ENCODE measurements at places on chromosomes 1 and 21.

GRCh38 chr1:98860329-98860728 is 144.3 kb downstream of the PLPPR5 start:
- DNase-seq, result no peak

DNA sequence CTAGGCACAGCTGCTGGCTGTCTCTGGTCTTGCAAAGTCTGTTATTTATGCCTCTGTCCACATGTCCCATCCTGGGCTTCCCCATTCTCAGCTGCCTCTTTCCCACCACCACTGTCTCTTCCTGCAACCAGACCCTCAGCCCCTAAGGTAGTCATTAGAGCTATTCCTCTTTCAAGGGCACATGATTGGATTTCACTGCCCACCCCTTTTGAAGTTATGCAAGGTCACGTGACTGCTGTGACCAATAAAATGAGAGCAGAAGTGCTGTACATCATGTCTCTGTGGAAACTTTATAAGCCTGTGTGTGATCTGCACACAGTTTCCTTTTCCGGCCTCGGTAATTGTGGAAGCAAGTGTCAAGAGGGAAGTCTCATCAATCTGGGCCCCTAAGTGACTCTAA is 136.6 kb upstream of the HMGB4 start:
- no peak for DNase-seq

GRCh38 chr1:75812065-75812464 is 15.4 kb downstream of the MSH4 start:
- no peak for DNase-seq

DNA sequence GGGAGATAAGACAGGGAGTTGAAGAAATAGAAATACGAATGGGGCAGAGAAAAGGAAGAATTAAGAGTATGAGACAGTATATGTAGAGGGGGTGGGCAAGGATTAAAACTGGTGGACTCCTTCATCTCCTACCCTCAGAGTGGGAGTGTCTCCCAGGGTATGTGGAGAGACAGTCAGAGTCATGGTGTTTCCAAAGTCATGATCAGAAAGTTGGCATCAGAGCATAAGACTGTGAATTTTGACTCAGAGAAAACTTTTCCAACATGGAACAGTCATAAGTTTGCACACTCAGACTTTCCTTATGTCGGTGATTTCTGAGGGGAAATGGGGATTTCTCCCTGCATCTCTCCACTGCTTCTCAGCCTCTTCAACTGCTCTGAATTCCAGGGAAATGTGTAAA is 2.4 kb downstream of the CD84 start:
- no peak for DNase-seq

GRCh38 chr1:215543191-215543606 is 23.9 kb upstream of the KCTD3 start:
- DNase-seq, result no peak

GRCh38 chr1:206663362-206663761 is 21.3 kb upstream of the MAPKAPK2 start:
- DNase-seq, result no peak

DNA sequence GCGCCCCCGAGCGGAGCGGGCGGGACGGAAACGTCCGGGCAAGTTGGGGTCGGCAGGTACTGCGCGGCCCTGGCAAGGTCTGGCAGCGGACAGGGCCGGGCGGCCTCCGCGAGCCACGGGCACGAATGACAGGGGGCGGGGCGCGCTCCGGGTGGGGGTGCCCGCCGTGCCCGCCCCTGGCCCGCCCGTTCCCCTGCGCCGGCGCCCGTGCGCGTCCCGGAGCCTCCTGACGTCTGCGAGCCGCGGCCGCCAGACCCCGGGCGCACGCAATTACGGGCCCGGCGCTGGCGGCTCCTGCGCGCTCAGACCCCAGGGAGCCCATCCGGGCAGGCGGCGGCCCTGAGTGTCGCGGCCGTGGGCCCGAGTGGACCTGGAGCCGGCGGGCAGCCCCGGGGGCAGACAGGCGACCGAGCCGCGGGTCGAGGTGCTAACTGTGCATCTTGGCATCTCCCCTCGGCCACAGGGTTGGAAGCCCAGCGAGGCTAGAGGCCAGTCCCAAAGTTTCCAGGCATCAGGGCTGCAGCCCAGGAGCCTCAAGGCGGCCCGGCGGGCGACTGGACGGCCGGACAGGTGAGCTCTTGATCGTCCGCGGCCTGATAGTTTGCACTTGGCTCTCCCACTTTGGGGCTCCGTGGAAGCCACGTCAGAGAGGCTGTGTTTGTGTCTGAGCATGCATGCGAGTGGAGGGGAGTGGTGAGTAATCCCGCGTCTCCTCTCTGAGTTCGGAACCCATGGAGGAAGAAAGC is 918 bp downstream of the MIB2 start:
- DNase-seq, result no peak

DNA sequence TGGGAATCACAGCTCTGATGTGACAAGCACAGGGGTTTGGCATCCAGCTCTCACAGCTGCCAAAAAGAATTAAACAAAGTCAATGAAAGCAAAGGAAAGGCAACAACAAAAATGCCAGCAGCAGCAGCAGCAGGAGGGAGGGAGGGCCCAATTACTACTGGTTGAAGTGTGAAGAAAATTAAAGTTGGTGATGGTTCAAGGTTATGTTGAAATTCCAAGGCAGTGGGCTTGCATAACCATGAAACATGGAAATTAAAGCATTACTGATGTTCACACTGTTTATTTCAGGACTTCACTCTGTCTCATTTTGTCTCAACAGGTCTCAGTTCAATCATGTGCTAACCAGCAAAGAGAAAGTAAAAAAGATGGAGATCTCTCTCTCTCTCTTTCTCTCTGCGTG is 220.3 kb upstream of the LYPLAL1 start:
- DNase-seq, result no peak

DNA sequence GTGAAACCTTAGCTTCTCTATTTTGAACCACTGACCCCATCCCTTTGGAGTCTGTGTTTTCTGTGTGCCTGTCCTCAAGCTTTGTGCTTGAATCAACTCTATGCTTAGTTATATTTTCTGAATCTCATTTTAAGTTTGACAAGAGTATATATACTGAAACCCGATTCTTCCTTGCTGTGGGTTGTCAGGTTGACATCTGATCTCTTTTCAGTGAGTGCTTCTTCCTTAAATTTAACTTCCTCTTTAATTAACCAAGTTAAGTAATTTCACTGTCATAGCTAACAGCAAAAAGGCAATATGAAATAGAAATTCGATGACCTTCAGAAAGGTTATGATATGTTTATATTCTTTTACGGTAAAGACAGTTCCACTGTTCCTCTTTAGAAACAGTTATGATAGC is 69.4 kb downstream of the C1orf21 start:
- DNase-seq, result no peak

DNA sequence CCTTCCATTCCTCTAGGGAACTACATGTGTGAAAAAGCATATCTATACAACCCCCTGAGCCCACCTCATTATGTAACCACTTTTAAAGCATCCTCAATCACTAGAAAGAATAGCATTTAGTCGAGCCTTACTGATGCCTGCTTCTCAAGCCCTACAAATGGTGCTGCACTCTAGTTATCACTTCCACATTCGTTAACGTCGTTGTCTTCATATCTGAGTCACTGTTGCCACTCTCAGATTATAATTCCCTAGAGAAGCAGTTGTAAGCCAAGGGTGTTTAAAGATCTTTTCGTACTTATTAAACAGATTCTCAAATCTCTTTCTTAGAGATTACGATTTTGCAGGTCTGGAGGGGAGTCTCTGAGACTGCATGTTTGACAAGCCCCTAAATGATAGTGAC is 16.5 kb downstream of the ATP1B1 start:
- no peak for DNase-seq

- no peak for DNase-seq
Observed at GRCh38 chr1:36119456-36119855, 5.6 kb downstream of the COL8A2 start.

- DNase-seq, result peak; percentile 85
Observed at GRCh38 chr1:33367485-33368405, 46.8 kb upstream of the A3GALT2 start.

DNA sequence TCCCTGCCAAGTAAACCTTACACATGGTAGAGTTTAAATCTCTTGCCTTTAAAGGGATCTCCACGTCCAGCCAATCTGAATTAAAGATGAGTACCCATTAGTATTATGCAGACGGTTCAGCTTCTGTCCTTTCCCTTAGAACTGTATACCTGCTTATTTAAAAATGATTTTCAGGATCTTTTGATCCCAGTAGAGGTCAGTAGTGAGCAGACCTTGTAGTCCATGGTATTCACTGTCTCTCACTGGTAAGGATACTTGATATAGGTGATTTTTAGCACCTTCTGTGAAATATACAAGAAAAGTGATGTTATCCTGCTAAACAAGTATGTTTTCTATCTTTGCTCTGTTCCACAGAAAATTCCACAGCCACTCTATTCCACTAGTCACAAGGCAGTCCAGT is 1211.6 kb upstream of the ADGRL4 start:
- no peak for DNase-seq

GRCh38 chr1:42964044-42964812 is 5.6 kb upstream of the SLC2A1 start:
- DNase-seq, result no peak

DNA sequence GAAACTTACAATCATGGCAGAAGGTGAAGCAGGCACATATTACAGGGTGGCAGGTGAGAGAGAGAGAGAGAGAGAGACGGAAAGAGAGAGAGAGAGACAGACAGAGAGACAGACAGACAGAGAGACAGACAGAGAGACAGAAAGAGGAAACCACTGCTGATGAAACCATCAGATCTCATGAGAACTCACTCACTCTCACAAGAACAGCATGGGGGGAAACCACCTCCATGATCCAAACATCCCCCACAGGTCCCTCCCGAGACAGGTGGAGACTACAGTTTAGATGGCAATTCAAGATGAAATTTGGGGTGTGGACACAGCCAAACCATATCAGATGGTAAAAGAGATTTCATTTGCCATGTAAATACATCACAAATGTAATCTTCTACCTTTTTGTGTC is 708.1 kb downstream of the MRPL39 start:
- DNase-seq, result no peak

GRCh38 chr1:116573431-116574095 is 2.7 kb upstream of the CD58 start:
- DNase-seq, result no peak

- DNase-seq, result no peak
Observed at GRCh38 chr1:235873045-235873444, 6.3 kb upstream of the LYST start.

DNA sequence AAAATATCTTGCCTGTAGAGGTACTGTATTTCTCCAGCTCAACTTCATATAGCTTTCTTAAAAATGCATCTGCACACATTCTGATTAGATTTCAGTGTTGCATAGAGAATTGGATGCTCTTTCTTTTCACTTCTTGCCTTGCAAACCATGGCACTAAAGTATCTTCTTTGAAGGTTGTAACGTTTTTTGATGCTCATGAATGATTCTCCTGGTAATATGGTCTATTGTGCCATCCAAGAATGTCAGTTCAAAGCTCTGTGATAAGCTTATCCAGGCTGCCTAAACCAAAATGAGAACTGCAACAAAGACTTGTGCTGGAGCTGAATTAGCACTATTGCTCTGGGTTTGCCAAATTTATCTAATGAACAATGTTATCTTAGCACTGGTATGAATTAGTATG is 1.9 kb downstream of the SGIP1 start:
- no peak for DNase-seq

All from stimulated activated CD4-positive, alpha-beta T cell treated with anti-CD3 and anti-CD28 coated beads, Interleukin-12 subunit alpha, Interleukin-12 subunit beta, amount 100 ng/mL, for 48 hours (primary cell).